ENCODE measurements at places on chromosomes 3 and 15. TPM values are rescaled to one million over a fixed set of nuclear protein-coding genes. Genes with fewer than 3 reads are reported as not detected.

BBX gene
- 87.8 TPM for total RNA-seq

RSL24D1 gene
- total RNA-seq = 147 TPM

FMN1 gene
- 0.21 TPM for total RNA-seq

ZMYND10 gene
- 3.6 TPM for total RNA-seq

Data from naive thymus-derived CD8-positive, alpha-beta T cell (primary cell).